ENCODE measurements at places on chromosomes 4 and X.

- DNase-seq = no peak
Measured at GRCh38 chr4:79331126-79331876, 5.4 kb upstream of the NAA11 start.

DNA sequence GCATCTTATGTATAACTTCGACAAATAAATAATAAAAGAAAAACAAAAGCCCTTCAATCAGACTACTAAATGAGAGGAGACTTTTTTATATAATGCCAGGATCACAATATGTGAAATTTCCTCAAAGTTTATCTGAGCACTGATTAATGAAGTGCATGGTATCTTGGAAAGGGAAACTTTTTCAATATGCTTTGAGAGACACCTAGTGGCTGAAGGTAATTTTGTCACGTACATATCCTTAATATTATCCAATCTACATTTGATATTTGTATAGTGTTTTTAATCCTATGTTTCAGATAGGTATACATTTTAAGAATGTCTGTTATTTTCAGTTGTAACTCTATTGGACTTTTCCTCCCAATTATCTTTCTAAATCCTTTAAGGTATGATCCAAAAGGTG is 146.8 kb downstream of the KLHL4 start:
- no peak for DNase-seq

DNA sequence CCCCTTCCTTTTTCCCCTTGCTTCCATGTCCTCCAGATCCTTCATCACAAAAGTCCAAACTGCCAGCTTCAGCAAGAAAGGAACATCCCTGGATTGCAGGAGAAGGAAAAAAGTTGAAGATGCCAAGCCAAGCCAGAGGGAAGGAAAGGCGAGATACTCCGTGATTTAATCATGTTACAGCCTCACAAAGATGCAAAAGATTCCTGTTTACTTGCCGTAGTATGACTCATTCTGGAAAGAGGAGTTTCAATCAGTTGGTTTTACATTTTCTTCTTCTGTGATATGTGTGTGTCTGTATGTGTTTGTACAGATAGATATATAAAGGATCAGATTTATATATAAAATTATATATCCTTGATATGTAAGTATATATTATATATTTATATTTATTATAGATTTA is 69.3 kb downstream of the BTC start:
- no peak for DNase-seq

DNA sequence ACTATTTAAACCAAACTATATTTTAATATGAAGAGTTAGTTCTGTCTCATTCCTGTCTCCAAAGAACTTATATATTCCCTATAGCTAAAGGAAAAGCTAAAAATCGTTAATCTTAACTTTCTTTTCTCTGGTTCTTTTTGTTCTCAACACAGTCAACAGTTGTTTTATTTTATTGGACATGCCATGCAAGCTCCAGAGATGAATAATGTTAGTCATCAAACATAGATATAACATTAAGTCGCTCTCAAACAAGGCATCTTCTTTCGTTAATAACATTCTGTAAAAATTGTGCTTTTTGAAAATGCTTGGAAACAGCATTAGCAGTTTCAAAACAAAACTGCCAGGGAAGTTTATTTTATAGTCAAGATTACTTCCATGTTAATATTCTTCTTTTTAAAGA is 117.9 kb upstream of the GPM6A start:
- no peak for DNase-seq

- DNase-seq = no peak
Measured at GRCh38 chr4:69818060-69818639, 41.8 kb downstream of the SULT1E1 start.

GRCh38 chr4:125420526-125420925 is 105.8 kb downstream of the FAT4 start:
- DNase-seq = no peak

- DNase-seq = no peak
Measured at GRCh38 chr4:26786916-26787315, 73.7 kb upstream of the STIM2 start.

GRCh38 chr4:173174594-173175012 is 6.0 kb downstream of the GALNT7 start:
- DNase-seq = no peak

GRCh38 chrX:16785247-16786138 is 773 bp upstream of the TXLNG start:
- no peak for DNase-seq

- DNase-seq = no peak
Measured at GRCh38 chrX:153921511-153922446, 4.3 kb downstream of the ARHGAP4 start.

DNA sequence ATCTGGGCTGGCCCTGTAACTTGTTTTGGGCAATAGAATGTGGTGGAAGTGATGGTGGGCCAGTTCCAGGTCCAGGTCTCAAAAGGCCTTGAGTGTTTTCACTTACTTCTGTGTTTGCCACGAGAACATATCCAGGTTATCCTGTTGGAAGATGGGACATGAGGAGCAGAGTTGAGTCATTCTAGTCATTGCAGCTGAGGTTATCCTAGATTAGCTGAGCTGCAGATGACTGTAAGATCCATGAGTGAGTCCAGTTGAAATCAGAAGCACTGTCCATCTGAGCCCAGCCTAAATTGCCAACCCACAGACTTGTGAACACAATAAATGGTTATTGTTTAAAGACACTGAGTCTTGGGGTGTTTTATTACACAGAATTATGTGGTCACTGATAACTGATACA is 45.3 kb upstream of the RPS6KA3 start:
- no peak for DNase-seq

DNA sequence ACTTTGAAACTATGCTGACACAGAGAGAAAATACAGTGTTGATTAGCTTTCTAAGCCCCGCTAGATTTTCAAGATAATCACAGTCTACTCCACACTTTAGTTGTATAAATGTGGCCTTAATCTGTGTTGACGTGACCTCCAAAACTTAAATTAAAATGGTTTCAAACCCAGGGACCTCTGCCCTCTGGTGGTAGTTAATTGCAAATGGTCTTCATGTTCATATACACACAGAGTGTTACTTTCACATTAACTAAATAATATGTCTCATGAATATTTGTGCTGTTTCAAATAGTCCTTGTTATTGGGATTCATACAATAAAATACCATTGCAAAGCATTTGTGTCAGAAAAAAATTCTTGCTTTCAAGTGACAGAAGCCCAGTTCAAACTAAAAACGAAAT is 64.3 kb downstream of the TASL start:
- no peak for DNase-seq

DNA sequence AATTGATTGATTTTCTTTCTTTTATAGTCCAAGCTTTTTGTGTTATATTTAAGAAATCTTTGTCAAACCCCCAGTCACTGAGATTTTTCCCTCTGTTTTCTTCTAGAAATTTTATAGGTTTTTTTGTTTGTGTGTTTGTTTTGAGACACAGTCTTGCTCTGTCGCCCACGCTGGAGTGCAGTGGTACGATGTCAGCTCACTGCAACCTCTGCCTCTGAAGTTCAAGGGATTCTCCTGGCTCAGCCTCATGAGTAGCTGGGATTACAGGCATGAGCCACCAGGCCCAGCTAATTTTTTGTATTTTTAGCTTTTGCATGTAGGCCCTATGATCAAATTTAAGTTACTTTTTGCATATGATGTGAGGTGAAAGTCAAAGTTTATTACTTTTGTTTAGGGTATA is 20.9 kb upstream of the FBXW7 start:
- DNase-seq = no peak

DNA sequence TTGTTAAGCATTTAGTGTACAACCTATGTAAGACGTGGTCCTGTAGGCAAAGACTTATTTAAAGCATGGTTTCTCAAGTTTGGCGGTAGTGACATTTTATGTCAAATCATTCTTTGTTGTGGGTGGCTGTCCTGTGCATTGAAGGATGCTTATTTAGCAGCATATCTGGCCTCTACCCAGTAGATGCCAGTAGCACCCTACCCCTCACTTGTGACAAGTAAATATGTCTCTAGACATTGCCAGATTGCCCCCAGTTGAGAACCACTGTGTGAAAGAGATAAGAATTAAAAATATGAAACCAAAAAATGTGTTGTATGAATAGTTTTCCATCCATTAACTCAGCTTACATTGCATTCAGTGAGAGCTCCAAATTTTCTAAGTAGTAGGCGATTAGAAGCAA is 25.5 kb downstream of the MMAA start:
- DNase-seq = no peak

DNA sequence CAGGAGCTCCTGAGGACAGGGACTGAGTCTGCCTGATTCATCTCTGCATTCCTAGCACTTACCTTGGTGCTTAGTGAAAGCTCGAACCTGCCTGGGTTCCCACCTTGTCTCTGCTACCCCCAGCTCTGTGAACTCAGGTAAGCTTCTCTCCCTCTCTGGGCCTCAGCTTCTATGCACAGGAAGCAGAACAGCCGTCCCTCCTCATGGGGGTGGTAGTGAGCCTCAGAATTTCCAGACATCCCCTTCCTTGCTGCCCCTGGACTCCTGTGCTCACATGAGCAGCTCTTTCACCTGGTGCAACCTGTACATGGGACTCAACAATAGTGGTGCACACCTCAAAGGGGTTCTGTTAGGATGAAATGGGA is 50.8 kb downstream of the HTRA3 start:
- DNase-seq = no peak

DNA sequence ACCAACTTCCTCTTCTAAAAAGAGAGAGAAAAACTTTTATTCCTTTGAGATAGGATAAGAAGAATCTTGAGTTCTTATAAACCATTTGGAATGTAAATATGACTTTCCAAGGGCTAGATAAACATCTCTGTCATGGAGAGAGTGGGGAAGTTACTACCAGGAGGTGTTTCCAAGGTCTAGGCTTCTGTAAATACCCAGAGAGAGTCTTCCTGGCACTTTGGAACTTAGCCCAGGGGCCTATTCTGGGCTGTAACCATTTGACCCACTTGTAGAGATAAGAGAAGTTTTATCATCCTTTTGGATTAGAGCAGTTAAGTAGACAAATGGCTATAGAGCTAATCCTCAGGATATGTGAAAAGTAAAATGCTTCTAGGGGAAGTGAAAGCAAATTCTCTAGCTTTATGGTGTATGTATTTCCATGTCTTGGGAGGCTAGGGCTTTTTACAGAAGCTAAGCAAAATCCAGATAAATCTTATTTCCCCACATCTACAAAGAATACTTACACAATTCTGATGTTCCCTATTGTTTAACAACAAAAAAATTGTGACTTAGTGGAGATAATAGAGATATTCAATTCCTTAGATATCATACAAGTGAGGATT is 51.1 kb downstream of the MCUB start:
- no peak for DNase-seq

DNA sequence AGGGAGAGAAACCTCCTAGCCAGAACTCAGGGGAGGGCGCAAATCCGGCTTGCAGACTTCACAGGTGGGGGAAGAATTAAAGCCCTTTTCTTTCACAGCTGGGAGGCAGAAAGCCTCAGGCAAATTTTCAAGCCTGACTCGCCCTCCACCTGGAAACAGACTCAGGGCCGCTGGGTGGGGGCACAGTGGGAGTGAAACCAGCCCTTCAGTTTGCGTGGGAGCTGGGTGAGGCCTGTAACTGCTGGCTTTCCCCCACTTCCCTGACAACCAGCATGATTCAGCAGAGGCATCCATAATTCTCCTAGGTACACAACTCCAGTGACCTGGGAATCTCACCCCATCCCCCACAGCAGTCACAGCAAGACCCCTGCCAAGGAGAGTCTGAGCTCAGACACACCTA is 206.9 kb upstream of the INTU start:
- DNase-seq = no peak

DNA sequence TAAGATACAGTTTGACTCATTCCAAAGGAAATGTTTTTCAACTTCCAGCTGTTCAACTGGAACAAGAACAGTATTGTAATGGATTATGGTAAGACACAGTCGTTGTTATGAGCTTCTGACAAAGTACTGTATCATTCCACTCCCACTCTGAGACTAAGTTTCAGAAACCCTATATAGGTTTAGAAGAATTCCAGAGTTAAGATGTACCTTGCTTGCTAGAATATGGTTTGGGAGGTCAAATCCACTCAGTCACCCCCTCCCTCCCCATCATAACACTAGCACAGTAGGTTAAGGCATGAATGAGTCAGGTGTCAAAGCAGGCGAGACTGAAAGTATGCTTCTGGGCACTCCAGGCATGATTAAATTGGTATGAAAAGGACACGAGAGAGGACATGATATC is 339.7 kb downstream of the DMD start:
- DNase-seq = no peak

GRCh38 chr4:136342666-136343065 is 1189.6 kb downstream of the PCDH18 start:
- DNase-seq = no peak

Data from Right ventricle myocardium inferior (tissue), 1 donor.